ENCODE measurements at places on chromosomes 16 and 17. TPM values are rescaled to one million over a fixed set of nuclear protein-coding genes. Genes with fewer than 3 reads are reported as not detected.

The ZNF423 gene
- 14.5 TPM for total RNA-seq

The KRTAP3-2 gene
- total RNA-seq, result not detected

The CDK5R1 gene
- 1.7 TPM for total RNA-seq

The PHB1 gene
- 134 TPM for total RNA-seq

The LSM12 gene
- total RNA-seq, result 31.0 TPM

The CCR7 gene
- total RNA-seq, result not detected

The CLDN7 gene
- total RNA-seq, result 0.51 TPM

The IFT20 gene
- total RNA-seq, result 45.6 TPM

The CALB2 gene
- 1.3 TPM for total RNA-seq

The JPH3 gene
- 33.9 TPM for total RNA-seq

The ZNF286A gene
- total RNA-seq, result 50.9 TPM

The ABCC11 gene
- 0.18 TPM for total RNA-seq

The IRX5 gene
- total RNA-seq, result 93.0 TPM

The GAS2L2 gene
- total RNA-seq, result not detected

The CXCL16 gene
- total RNA-seq, result 0.60 TPM

The GID4 gene
- 9.8 TPM for total RNA-seq

The GJC1 gene
- 25.8 TPM for total RNA-seq

The CYGB gene
- 7.4 TPM for total RNA-seq

The SPNS2 gene
- total RNA-seq, result 1.0 TPM

Measured in cardiac muscle cell (in vitro differentiated cells and primary cell).